NCI-H524 treated with DMSO at 0.1 percent for 48 hours (cell line): ENCODE measurements at places on chromosomes 7 and 10.

DNA sequence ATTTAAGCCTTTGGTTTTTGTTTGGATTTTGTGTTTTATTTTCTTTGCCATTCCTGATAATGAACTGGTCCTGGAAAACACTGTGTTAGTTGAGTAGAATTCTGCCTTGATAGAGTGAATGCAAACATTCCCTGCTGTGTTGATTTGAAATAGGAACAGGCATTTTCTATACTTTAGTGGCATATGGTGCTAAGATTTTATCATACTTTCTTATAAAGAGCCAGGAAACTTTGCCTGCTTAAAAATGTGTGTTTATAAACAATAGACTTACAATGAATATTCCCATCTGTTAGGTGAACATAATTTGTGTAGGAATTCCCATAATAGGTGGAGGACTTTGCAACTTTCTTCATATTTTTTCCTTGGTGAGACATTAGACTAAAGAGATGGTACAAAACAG, 333.3 kb downstream of the SDK1 start:
- DNase-seq: no peak

DNA sequence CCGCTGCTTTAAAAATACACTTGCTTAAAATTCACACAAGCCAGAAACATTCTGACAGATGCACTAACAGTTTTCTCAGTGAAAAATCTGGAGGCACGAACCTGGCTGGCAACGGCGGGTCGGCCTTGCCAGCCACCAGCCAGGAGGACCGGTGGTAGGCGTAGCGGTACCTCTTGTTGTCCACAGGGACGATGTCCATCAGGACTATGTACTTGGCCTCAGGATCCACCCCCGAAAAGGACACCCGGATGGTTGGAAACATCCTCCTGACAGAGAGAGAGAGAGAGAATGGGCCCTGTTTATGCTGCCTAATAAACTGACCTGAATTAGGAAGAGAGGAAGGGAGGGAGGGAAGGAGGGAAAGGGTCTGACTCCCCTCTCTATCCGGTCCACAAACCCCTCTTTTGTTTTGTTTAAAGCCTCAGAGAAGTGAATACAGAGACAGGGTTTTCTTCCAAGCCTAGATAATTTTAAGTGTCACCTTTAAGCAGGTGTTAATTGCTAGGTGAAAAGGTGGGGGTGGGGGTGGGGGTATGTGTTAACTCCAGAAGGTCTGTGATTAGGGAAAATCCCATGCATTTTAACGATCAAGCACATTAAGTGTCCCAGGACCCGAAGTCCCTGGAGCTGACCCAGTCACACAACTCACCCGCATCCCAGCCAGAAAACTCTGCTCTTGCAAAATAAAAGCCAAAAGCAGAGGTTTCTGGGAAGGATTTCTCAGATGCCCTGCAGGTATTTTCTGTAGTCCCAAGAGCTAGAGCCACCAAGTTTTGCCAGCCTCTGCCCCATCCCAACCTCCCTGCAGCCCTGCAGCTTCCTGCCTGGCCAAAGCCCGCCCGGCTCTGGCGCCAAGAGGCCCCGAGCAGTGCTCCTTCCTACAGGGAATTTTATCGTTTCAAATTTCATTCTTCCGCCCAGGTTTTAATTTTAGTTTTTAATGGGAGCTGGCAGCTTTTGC, 5.0 kb downstream of the TBX20 start:
- DNase-seq: no peak

GRCh38 chr10:63919575-63920279, 398.5 kb downstream of the REEP3 start:
- DNase-seq: peak; percentile 60

GRCh38 chr10:121596689-121597503, 1.3 kb downstream of the FGFR2 start:
- DNase-seq: no peak

GRCh38 chr7:116862951-116863670, 724 bp downstream of the CAPZA2 start:
- DNase-seq: peak; percentile 3

- no peak for DNase-seq
Observed at GRCh38 chr7:17722798-17723197, 217.5 kb downstream of the SNX13 start.

DNA sequence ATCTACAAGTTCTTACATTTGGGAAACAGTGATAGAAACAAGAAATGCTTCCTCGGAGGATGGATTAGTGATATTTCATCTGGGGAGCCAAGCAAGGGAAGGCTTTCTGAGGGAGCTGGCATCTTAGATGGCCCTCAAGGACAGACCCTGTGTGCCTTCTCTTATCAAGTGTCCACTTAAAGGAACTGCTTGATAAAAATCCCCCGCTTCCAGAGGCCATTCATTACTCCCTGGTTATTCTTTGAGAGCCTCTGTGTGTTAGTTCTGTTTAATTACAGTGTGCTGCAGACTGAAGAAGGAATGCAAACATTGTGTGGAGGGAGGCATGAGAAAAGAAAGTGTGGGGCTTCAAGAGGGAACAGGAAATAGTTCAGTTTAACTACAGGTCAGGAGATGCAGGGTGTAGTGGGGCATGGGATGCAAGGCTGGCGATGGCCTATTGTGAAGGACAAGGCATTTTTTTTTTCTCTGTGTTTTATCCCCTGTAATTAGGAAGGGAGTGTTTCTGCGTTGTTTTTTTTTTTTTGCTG, 145.4 kb downstream of the SNX10 start:
- DNase-seq: no peak

GRCh38 chr10:5184987-5185775, at the start of gene AKR1C8:
AKR1C8 (minus strand) TSS chr10:5185150; CDS start chr10:5185104, 46 bp downstream.
- no peak for DNase-seq

DNA sequence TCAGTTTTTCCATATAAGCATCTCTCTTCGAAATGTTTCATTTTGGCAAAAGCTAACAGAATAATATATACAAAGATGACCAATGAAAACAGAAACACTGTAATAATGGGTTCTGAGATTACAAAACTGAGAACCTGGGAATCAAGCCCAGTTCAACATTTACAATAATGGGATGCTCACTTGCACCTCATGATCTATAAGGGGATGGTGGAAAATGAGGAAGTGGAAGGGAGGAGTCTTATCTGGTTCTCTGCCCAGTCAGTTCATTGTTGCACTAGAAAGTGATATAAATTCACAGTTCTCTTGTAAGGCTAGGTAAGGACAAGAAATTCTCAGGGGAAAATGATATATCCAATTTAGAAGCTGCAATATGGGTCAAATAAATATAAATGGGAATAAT, 31.7 kb upstream of the RHOBTB1 start:
- no peak for DNase-seq

GRCh38 chr7:47351233-47352154, 230.4 kb downstream of the TNS3 start:
- DNase-seq: no peak

GRCh38 chr10:24984906-24985305, 31.1 kb downstream of the ENKUR start:
- DNase-seq: no peak

DNA sequence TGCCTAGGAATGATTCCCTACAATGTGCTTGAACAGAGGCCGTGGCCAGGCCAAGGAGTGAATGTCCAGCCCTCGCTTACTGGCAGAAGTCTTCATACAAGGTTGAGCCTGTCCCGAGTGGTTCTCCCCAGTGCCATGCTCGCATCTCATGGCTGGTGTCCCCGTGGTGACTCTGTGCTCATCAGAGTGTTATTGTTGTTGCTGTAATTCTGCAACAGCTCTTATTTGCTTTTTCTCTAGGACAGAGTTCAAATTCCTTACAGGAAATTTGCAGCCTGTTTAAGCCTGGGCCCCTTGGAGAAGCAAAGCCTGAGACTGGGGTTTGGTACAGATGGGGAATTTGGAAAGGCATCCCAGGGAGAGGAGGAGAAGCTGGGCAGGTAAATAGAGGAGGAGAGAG, 157.7 kb upstream of the PRR15 start:
- no peak for DNase-seq

DNA sequence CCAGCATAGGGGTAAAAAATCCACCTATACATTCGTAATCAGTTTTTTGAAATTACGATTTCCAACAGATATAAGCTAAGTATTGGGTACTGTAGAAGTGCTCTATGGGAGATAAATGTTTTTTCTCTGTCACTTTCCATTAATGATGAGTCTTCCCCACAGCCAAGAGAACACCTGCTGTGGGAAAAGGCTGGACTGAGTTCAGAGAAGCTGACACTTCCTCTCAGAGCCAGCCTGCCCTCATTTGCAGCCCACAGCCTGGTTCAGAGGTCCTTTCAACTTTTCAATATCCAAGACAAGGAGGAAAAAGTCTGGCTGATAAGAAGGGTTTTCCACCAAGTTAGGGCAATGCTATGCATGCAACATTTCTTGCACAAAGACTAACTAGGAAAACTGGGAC, 64.5 kb upstream of the DNAJB12 start:
- DNase-seq: no peak

DNA sequence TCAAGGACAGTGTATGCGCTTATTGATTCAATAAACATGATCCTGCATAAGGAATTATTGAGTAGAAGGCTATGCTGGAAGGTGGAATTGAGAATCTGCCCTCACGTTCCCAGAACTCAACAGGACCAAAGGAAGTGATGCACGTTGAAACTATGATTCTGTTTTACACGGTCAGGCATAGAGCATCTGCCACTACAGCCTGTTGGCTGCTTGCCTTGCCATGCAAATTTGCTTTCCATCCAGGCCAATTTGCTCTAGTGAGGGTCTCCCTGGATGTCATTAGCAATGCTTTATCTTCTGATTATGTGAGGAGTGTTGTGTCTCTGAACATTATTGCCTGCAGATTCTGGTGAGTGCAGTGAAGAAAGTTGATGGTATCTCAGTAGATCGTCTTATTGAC, 132.9 kb downstream of the ADRA2A start:
- DNase-seq: no peak

DNA sequence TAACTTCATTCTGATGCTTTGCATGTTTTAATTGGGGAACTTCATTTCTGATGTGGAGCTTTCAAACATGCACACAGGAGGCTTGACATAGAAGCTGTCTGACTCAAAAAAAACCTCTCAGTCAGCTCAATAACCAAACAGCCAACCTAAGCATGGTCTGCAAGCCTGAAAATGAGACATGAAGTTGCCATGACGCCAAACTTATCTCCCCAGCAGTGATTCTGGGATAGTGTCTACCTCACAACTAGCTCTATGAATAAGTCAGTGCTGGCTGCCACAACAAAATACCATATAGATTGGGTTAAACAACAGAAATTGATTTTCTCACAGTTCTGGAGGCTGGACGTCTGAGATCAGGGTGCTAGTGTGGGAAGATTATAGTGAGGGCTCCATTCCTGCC, 244.2 kb downstream of the CCDC3 start:
- DNase-seq: no peak

- peak; percentile 15 for DNase-seq
Observed at GRCh38 chr7:22488643-22489462, 11.1 kb downstream of the STEAP1B start.

- DNase-seq: no peak
Observed at GRCh38 chr10:121990015-121990677, 1.2 kb downstream of the TACC2 start.

- DNase-seq: no peak
Observed at GRCh38 chr7:26169271-26169670, 17.3 kb downstream of the NFE2L3 start.

- DNase-seq: no peak
Observed at GRCh38 chr7:1749864-1750466, 79.9 kb downstream of the ELFN1 start.

DNA sequence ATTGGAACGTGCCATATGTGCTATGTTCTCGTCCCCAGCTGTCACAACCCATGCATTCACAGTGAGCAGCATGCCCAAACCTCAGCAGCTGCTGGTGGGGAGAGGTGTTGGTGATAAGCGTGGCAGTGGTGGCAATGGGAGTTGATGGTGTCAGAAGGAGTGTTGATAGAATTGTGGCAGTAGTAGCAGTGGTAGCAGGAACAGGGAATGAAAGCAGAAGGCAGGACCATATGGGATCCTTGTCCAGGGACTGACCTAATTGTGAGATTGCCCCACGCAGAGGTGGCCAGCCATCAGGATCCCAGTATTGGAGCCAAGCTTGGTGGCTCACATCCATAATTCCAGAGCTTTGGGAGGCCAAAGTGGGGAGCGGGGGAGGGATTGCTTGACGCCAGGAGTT, 276.3 kb downstream of the GALNT17 start:
- peak; percentile 60 for DNase-seq

GRCh38 chr7:51249991-51250390, 66.6 kb downstream of the COBL start:
- DNase-seq: no peak

DNA sequence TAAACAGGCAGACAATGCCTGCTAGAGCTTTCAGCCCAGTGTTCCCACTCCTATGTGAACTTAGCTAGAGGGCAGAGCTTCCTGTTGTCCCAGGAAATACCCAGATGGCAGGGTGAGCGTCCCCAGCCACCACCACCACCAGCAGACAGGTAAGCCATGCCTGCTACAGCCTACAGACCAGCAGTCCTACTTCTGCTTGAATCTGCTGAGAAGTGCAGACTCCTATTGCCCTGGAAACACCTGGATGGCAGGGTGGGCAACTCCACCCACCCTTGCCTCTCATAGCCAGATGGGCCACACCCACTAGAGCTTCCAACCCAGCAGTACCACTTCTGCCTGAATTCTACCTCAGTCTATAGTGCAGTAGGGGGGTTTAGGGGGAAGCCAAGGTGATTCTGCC, 64.4 kb downstream of the FBXL13 start:
- no peak for DNase-seq

DNA sequence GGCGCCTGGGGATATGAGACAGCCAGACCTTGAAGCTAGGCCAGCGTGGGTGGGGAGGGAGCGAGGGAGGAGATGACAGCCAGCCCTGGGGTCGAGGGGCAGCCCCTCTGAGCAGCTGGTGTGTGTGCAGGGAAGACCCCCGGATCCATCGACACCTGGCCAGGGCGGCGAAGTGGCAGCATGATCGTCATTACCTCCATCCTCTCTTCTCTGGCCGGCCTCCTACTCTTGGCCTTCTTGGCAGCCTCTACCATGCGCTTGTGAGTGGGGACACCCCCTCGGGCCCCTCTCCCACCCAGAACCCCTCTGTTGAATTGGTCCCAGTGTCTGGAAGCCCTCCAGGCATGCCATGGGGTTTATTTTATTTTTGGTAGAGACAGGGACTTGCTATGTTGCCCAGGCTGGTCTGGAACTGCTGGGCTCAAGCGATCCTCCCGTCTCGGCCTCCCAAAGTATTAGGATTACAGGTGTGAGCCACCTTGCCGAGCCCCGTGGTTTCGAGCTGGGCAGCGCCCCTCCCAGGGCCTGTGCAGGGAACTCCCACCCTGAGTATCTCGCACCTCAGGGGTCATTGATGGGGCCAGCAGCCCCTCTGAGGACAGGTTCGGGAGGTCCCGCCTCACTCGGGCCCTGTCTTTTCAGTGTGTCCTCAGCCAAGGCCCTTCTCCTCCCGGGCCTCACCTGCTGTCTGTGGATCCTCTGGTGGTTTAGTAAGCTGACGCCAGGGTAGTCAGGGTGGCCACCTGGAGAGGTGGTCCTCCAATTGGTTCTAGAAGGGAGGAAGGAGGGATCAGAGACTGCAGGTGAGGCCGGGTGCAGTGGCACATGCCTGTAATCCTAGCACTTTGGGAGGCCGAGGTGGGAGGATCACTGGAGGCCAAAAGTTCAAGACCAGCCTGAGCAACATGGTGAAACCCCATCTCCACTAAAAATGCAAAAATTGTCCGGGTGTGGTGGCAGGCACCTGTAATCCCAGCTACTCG, 3.8 kb downstream of the UPK3B start:
- DNase-seq: no peak

- DNase-seq: no peak
Observed at GRCh38 chr7:77413128-77413527, 3.0 kb downstream of the GSAP start.
